ENCODE measurements at places on chromosomes 13 and 19. TPM values are rescaled to one million over a fixed set of nuclear protein-coding genes. Genes with fewer than 3 reads are reported as not detected.

Gene PTGER1
- total RNA-seq: 0.86 TPM

Gene PPP1R12C
- 32.4 TPM for total RNA-seq

Gene UNC13A
- total RNA-seq: under 0.01 TPM

Gene SIN3B
- 27.8 TPM for total RNA-seq

Gene HSH2D
- not detected for total RNA-seq

Gene SPACA4
- not detected for total RNA-seq

Gene KATNAL1
- 30.8 TPM for total RNA-seq

Gene COL4A2
- total RNA-seq: 79.6 TPM

Gene IZUMO4
- total RNA-seq: 0.78 TPM

Gene SHISA7
- total RNA-seq: not detected

Gene TEKTIP1
- not detected for total RNA-seq

Gene TRIP10
- 52.0 TPM for total RNA-seq

Gene SRRM5
- not detected for total RNA-seq

Gene LENG9
- total RNA-seq: 7.5 TPM

Gene TMEM259
- total RNA-seq: 52.4 TPM

Gene OR7A5
- total RNA-seq: not detected

Gene ATP8B3
- total RNA-seq: 3.8 TPM

Gene LRRC63
- not detected for total RNA-seq

Gene TSHZ3
- total RNA-seq: 5.7 TPM

Gene CD37
- not detected for total RNA-seq

Gene GPR12
- total RNA-seq: not detected

Gene ATXN8OS
- total RNA-seq: not detected

Gene GRIK5
- 0.26 TPM for total RNA-seq

Gene GJB6
- total RNA-seq: not detected

Gene TNFSF9
- total RNA-seq: 5.4 TPM

Gene WDR62
- 5.0 TPM for total RNA-seq

Gene VSTM2B
- total RNA-seq: not detected

Gene LGALS14
- not detected for total RNA-seq

Gene KIR2DL4
- total RNA-seq: not detected

Gene ZNF714
- 9.1 TPM for total RNA-seq

Gene PALM
- total RNA-seq: 9.3 TPM

Gene PGLYRP1
- total RNA-seq: not detected

Gene CCNA1
- total RNA-seq: 0.22 TPM

Gene CADM4
- total RNA-seq: 0.26 TPM

Gene LNX2
- 11.9 TPM for total RNA-seq

Gene CILP2
- 0.65 TPM for total RNA-seq

Gene CD33
- not detected for total RNA-seq

Gene SLC7A9
- 0.26 TPM for total RNA-seq

Gene ZNF765
- total RNA-seq: 12.8 TPM

Gene NOVA2
- under 0.01 TPM for total RNA-seq

Gene SAFB
- total RNA-seq: 47.7 TPM

Gene SYCN
- not detected for total RNA-seq

Gene ICAM3
- 5.4 TPM for total RNA-seq

Gene DACT3
- 2.6 TPM for total RNA-seq

Gene FSD1
- total RNA-seq: 1.4 TPM

Gene WDR87
- not detected for total RNA-seq

Gene PSG2
- not detected for total RNA-seq

Gene SOX1
- not detected for total RNA-seq

Gene PDX1
- not detected for total RNA-seq

Gene ZNF677
- 19.9 TPM for total RNA-seq

Measured in articular chondrocyte of knee joint (primary cell).